Mucosa of descending colon (tissue), 3 donors: ENCODE measurements at places on chromosomes 3 and 15. TPM values are rescaled to one million over a fixed set of nuclear protein-coding genes. Genes with fewer than 3 reads are reported as not detected.

LTK gene
- 13.3 TPM for total RNA-seq

DNA sequence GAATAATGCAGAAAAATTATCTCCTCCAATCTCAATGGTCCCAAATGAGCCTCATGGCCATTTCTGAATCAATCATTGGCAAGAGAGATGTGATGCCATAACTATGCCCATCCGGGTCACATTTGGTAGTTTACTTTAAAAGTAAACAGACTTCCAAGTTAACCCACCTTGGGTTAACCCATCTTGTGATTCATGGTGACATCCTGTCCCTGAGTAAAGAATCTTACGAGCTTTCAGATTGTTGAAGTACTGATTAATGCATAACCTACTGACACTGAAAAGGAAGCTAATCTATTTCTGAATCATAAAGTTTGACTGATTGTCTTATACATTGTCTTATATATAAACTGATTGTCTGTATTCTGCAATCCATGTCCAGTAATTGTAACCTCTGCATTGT, 467.2 kb upstream of the AGTR1 start:
- no peak for DNase-seq

GRCh38 chr15:88155310-88155709, 101.2 kb downstream of the NTRK3 start:
- DNase-seq, result no peak

GRCh38 chr3:181694805-181695660, 16.7 kb upstream of the SOX2 start:
- peak; percentile 48 for DNase-seq

DNA sequence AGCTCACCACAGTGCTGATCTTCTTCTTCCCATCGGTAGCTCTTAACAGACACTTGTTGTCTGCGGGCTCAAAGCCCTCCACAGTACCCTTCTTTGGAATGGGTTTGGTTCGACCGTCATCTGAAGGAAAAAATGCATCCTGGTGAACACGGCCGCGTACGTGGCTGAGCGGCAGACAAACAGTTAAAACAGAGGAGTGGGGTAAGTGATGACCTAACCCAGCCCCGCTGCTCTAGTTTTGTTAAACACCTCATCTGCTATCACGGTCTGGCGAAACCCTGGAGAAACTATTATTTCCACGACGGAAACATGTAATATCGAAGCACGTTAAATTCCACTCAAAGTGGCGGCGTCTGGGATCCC, 725 bp downstream of the SRP14 start:
- no peak for DNase-seq

ROBO2 gene
- 1.3 TPM for total RNA-seq

CYP1A2 gene
- not detected for total RNA-seq

PLD1 gene
- total RNA-seq, result 105 TPM

SLC22A13 gene
- 0.70 TPM for total RNA-seq

EPB42 gene
- not detected for total RNA-seq

- no peak for DNase-seq
Measured at GRCh38 chr15:81633889-81634288, 259.9 kb upstream of the TMC3 start.

SLC9A9 gene
- total RNA-seq, result 18.2 TPM

CPLX3 gene
- total RNA-seq, result not detected

- no peak for DNase-seq
Measured at GRCh38 chr15:37088436-37088835, 11.9 kb downstream of the MEIS2 start.

DNA sequence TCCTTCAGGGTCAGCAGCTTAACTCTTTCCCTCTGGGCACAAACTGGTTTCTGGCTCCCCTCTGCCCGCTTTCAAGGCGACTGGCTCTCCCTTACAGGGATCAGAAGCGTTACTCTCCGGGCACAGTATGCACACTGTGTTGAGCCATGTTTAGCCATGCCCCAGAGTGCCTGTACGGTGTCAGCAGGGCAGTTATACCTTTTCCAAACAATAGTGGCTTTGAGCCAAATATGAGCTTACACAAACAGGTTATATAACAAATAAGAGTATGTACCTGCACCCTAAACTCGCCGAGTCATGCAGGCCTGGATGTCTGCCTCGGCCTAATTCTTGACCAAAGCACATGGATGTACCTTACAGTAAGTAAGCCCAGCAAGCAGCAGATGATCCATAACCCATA, 175.6 kb upstream of the ANKRD28 start:
- DNase-seq, result no peak

LPP gene
- 325 TPM for total RNA-seq

- no peak for DNase-seq
Measured at GRCh38 chr15:64738226-64739095, 36.9 kb downstream of the RBPMS2 start.

MYRIP gene
- 11.2 TPM for total RNA-seq

SLC2A2 gene
- not detected for total RNA-seq

EPHA3 gene
- 1.0 TPM for total RNA-seq

- DNase-seq, result no peak
Measured at GRCh38 chr3:2727610-2728318, 382.4 kb downstream of the IL5RA start.

OR5K2 gene
- total RNA-seq, result not detected

- no peak for DNase-seq
Measured at GRCh38 chr15:70214276-70214675, 116.6 kb upstream of the TLE3 start.

DNA sequence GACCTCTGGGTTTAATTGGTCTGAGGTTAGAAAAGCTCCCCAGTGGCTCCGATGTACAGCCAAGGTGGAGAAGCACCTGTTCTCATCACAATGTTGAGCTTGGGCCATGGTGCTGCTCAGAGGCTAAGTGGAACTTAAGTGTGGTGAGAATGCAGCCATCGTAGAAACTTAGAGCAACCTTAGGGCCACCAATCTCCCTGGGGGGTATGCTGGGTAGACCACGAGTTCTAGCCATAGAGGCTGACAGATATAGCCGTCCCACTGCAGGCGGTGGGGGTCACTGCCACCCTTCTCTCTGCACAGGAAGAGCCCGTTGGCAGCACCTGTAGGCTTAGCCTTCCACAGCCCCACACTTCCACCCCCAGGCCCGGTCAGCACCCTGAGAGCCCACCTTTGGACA, 38.0 kb downstream of the MGLL start:
- DNase-seq, result peak; percentile 28

FETUB gene
- not detected for total RNA-seq

GRCh38 chr3:10962481-10963036, 30.0 kb upstream of the SLC6A1 start:
- DNase-seq, result peak; percentile 23

GRCh38 chr15:78324144-78324543, 16.0 kb upstream of the CRABP1 start:
- DNase-seq, result no peak

GRCh38 chr15:92040350-92040749, 186.8 kb downstream of the SLCO3A1 start:
- no peak for DNase-seq

DNA sequence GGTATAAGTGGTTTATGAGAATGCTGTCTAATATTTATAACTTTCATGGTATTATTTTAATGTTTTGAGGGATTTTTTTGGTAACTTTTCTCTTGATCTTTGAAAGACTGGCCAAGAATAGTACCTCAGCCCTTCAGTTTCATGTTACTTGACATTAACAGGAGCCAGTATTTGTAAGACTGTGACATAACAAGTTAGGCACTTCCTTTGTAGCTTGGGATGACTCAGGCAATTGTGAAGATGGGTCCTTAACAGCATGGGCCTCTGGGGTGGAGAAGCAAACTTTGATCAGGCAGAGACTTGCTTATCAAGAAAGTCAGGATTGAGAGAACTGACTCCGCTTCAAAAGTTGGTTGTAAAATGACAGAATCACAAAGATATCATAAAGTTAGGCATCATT, 9.5 kb downstream of the LRRC49 start:
- no peak for DNase-seq

DNA sequence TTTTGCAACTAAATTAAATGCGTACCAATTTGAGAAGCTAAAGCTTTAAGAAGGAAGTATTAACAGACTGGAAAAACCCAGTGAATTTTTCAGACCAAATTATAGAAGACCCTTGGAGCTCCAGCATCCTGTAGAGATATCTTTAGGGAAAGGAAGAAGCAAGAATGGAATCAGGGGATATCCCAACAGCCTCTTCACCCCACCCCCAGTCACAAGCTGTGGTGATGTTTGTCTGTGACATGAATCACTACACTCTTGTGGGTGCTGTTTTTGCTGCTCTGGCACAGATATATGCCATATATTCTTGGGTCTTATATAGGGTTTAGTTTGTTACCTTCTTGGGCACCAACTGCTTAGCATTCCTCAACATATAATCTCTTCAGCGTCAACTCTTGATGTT, 78.5 kb upstream of the BCL6 start:
- no peak for DNase-seq

CPN2 gene
- total RNA-seq, result 0.14 TPM

- DNase-seq, result no peak
Measured at GRCh38 chr15:46714950-46715349, 1002.4 kb upstream of the SEMA6D start.

DNA sequence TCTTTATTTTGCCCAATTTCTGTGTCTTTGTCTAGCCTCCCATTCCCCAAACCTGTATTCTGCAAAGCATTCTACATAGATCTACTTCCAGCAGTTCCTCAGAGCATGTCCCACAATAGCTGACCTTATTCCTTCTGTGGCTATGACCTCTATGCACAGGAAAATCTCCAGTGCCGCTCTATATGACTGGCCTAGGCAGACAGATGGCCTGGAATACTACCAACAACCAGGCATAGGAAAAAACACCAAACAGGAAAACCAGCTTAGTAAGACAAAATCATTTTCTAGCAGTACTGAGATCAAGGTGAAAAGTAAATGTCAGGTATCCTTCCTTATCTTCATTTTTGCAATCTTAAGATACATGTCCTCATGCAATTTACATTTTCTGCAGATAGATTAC, 1115.0 kb downstream of the IGSF11 start:
- no peak for DNase-seq

- no peak for DNase-seq
Measured at GRCh38 chr3:127174715-127175140, 18.2 kb upstream of the PRR23E start.

DNA sequence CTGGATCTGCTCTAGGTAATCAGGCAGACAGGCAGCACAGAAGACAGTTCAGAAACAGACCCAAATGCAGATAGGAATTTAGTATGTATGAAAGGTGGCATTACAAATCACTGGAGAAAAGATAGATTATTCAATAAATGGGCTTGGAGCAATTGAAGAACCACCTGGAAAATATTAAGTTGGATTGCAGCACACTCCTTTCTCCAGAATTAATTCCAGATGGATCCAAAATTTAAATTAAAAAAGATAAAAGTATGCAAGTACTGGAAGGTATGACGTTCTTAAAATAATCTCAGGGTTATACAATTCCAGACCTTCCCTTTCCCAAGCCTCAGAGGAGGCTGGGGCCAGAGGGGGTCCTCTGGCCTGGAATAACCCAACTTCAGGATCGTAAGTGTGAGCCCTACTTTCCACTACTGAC, 32.5 kb downstream of the HRH1 start:
- no peak for DNase-seq

GRCh38 chr3:108489776-108490175, 20.6 kb downstream of the MYH15 start:
- no peak for DNase-seq
